ENCODE measurements at places on chromosomes 11 and 22.

- DNase-seq = no peak
Observed at GRCh38 chr11:1503708-1504104, 17.1 kb upstream of the MOB2 start.

DNA sequence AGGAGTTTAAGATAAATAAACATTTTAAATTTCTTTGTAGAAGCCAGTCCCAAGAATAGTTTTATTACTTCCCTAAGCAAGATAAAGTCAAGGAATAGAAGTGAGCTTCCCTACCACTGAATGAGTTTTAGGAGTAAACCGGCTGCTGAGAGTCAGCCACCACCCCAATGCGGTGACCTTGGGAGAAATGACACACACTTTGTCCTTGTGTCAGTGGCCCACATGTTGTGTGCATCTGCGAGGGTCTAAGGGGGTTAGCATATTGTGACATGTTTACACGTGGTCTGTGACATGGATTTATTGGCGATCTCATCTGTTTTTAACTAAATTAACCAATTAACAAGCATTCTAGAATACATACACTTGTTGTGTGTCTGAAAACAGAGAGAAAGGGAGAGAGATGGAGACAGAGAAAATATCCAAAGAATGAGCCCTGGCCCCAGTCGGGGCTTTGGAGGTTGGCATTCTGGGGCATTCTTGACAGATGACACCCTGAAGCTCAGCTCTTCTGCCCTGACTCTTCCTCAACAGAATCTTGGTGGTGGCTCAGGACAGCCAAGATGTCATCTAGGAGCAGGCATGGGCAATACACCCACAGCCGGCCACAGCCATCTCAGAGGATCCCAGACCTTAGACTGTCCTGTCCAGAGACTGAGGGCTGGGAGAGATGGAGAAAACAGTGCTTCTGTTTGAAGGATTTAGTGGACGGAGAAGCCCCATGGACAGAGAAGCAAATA, 29.7 kb upstream of the TMPRSS4 start:
- DNase-seq = no peak

GRCh38 chr11:67401495-67402191, at the start of gene PPP1CA:
Gene PPP1CA, minus strand, starts transcription at chr11:67401858. Its CDS starts 76 bp downstream, at chr11:67401782.
- peak; percentile 91 for DNase-seq

GRCh38 chr11:130512662-130513061, 64.2 kb downstream of the ADAMTS15 start:
- no peak for DNase-seq

DNA sequence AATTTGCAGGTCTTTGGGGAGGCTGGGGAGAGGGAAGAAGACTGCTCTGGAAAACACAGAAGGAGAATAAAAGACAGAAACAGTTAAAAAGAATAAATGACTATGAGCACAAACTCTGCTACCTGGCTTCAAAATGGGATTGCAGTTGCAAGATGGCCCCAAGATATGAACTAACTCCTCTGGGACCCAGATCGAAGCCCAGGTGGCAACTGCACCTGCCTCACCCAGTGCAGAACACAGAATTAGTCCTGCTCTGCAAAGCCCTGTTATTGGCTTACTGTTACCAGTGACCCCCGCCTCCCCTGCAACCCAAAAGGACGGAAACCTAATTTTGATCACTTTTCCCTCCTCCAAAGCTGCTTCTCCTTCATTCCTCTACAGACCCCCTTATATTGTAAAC, 35.9 kb upstream of the POU2AF1 start:
- DNase-seq = no peak

- DNase-seq = no peak
Observed at GRCh38 chr22:25475257-25476022, 89.0 kb upstream of the GRK3 start.

GRCh38 chr11:59186130-59186594, 14.2 kb downstream of the DTX4 start:
- DNase-seq = peak; percentile 30

DNA sequence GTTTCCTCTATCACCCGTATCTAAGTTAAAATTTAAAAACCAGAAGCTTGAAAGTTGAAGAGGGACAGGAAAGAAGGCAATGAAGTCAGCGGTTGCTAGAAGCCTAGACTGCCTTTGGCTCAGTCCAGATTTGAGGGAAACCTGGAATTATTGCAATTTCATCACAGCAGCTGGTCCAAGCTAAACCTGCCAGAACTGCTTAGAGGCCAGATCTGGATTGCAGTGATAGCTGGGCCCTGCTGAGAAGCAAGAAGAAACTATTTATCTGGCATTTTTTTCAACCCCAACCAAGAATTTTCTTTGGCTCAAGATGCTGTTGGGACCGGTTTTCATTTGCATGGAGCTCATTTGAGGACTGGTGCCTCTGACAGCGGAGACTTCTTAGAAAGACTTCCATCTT, 121.5 kb upstream of the TEAD1 start:
- no peak for DNase-seq

DNA sequence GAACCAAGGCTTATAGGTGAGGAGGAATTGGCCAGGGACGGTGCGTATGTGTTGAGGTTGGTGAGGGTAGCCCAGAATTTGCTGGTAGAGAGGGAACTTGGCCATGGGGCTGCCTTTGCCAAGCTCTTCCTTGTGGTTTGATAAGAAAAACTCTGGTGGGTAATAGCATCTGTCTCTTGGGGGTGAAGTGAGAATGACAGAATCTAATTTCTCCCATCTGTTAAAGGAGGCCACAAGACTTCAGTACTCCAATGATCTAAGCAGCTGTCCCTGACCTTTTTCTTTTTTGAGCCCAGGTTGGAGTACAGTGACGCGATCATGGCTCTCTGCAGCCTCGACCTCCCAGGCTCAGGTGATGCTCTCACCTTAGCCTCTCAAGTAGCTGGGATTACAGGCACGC, 36.0 kb upstream of the PICK1 start:
- DNase-seq = no peak

- DNase-seq = peak; percentile 75
Observed at GRCh38 chr11:70243912-70244652, 26.4 kb upstream of the PPFIA1 start.

DNA sequence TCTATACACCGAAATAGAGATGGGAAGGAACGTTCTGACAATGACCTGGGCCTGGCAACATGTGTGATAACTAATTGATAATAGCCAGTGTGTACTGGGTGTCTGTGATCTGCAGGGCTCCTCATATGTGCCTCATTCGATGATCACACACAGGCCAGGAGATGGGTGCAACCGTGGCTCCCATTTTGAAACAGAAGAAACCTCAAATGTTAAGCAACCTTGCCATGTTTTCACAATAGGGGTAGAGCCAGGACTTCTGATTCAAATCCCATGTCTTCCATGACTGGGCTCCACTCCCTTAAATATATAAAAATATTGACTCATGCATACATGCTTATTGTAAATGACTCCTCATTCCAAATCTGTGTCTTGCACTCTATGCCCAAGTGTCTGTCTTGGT, 11.1 kb downstream of the APOL3 start:
- no peak for DNase-seq

- no peak for DNase-seq
Observed at GRCh38 chr22:49406879-49407587, 420.6 kb downstream of the BRD1 start.

GRCh38 chr11:6390718-6391469, 620 bp downstream of the SMPD1 start:
- DNase-seq = no peak

DNA sequence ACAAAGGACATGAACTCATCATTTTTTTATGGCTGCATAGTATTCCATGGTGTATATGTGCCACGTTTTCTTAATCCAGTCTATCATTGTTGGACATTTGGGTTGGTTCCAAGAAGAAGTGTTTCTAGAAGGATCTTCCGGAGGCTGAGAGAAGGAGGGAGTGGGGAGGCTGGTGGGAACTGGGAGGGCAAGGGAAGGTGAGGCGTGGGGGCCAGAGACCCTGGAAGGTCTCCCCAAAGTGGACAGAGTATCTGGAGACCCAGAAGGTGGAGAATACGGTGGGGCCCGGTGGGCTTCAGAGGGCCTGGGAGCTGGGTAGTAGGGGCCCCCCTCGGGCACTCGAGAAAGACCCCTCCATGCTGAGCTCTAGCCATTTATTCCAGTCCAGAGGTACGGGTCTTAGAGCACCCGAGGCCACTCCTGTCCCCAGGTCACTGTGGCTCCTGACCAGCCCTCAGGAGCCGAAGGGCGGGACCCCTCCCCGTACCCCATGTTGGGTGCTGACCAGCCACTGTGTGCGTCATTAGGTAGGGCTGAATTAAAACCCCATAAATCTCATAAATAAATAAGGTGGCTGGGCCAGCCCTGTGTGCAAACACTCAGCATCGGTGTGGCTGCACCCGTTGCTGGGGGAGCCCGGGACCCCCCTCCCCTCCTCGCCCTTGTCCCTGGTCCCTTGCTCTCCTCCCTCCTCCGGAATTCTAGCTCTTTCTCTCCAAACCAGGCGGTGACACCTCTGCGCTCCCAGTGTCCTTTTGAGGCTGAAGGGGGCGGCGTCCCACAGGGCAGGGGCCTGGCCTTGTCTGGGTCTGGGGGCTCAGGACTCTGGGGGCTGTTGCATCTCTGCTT, 38.8 kb upstream of the MUC5AC start:
- DNase-seq = no peak

- no peak for DNase-seq
Observed at GRCh38 chr11:85310479-85310878, 316.7 kb downstream of the DLG2 start.
